Stimulated activated CD8-positive, alpha-beta memory T cell treated with anti-CD3 and anti-CD28 coated beads, Interleukin-2, amount 100 ng/mL, for 1 hour (primary cell): ENCODE measurements at places on chromosomes 1 and 21.

- DNase-seq = no peak
These were observed 37.9 kb upstream of the ZBTB40 start for GRCh38 chr1:22413799-22414198.

GRCh38 chr1:244106837-244107493 is 55.9 kb downstream of the ZBTB18 start:
- DNase-seq = no peak

DNA sequence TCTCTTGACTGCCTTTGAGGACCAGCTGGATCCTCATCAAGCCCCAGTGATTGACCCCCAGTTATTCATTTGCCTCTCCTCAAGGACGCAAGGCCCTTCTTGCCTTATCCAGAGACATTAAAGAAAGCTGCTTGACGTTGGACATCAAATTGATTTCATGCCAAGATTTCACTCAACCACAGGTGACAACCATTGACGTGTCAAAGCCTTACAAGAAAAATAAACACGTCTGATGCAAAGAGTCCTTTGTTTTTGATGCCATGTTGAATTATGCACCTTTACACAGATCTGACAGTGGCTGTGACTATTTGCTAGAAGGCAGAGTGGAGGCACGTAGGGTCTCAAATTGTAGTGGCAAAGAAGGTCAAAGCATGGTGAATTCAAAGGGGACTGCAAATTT is 666.2 kb upstream of the CAMK1G start:
- DNase-seq = no peak

- DNase-seq = no peak
These were observed 17.1 kb downstream of the KCNJ6 start for GRCh38 chr21:37899146-37899545.

- DNase-seq = no peak
These were observed 9.5 kb downstream of the TFF3 start for GRCh38 chr21:42305707-42306147.

GRCh38 chr1:44547837-44548236 is 126.4 kb downstream of the TMEM53 start:
- no peak for DNase-seq

- DNase-seq = no peak
These were observed 35.4 kb downstream of the PGM1 start for GRCh38 chr1:63628607-63629006.

DNA sequence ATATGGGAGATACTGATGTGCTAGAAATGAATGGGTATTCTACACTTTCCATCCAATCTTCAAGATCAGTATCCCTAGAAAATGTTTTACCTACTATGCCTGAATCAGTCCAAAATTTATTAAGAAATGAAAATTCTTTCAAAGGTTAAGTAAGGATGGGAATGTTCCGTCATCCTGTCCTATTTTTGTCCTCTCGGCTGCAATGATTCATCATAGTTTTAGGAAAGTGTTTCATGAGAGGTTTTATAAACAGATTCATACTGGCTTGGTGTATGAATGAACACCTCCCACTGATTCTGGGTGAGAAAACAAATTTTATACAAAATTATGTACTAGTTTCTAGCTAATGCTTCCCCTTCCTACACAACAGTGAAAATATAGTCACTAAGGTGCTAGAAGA is 504.6 kb upstream of the NR5A2 start:
- no peak for DNase-seq
